ENCODE measurements at places on chromosomes 2 and 18.

DNA sequence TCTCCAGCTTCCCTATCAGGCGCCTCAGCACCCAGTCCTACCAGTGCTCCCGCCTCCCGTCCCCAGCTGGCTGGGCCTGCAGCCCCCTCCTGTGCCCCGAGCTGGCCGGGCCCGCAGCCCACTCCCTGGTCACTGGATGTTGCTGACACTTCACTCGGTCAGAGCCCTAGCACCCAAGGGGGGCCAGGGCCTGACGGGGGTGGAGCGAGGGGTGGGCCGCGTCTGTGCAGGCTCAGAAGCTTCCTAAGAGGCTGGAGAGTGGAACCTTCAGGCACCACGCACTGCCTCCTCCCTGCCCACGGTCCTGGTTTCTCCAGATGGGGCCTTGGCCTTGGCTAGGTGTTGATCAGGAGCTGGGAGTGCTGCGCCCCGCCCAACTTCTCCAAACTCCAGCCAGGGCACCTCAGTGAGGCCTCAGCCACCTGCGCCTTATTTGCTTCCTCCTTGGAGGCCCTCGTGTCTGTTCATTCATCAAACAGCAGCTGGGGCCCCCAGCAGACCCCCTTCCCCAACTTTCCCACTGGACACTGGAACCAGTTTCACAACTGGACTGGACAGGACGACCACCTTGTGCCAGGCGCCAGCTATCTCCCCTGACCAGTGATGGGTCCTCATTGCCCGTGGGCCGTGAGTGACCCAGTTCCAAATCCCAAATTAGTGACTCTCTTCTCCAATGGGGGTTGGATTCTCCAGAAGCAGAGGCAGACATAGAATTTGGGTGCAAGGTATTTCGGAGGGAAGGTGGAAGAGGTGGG lies 16.7 kb downstream of the CAPN10 start:
- no peak for DNase-seq

GRCh38 chr2:221385716-221386115 lies 186.4 kb downstream of the EPHA4 start:
- no peak for DNase-seq

DNA sequence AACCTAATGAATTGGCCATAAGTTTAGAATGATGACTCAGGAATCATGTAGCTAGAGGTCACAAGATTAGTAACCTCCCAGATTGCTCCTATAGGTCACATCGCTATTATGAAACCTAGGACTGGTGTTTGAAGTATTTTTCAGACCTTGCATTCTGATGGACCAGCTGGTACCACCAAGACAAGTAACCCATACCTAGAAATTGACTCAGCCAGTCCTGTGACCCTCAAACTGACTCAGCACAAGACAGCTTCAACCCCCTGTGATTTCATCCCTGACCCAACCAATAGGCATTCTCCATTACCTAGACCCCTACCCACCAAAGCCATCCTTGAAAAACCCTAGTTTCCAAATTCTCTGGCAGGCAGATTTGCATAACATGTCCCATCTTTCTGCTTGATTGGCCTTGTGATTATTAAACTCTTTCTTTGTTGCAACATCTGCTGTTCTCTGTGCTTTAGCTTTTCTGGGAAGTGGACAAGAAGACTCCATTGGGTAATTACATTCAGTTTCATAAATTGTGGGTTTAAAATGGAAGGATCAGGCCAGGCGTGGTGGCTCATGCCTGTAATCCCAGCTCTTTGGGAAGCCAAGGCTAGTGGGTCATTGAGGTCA lies 254.9 kb downstream of the IRS1 start:
- no peak for DNase-seq

DNA sequence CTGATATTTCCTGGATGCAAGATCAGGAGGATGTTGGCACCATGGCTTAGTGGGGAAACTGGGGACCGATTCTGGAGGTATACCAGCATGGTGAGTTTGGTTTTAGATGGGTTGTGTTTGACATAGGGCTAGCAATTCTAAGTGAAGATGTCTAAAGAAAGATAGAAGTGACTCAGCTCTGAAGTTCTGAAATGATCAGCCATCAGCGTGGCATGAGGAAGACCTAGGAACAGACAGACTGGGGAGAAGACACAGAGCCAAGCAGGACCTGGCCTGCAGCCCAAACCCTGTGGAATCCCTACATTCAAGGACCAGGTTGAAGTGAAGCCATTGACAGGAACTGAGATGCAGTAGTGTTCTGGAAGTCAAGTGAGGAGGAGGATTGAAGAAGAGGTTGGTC lies 39.8 kb downstream of the HRH4 start:
- no peak for DNase-seq

GRCh38 chr2:8593243-8593642 lies 88.6 kb upstream of the ID2 start:
- DNase-seq = no peak

GRCh38 chr18:24065906-24066305 lies 51.4 kb downstream of the TTC39C start:
- DNase-seq = no peak

GRCh38 chr2:231883468-231883881 lies 42.7 kb downstream of the NPPC start:
- DNase-seq = no peak

- DNase-seq = peak; percentile 40
These were observed 2.8 kb downstream of the IRS1 start for GRCh38 chr2:226796840-226797288.

DNA sequence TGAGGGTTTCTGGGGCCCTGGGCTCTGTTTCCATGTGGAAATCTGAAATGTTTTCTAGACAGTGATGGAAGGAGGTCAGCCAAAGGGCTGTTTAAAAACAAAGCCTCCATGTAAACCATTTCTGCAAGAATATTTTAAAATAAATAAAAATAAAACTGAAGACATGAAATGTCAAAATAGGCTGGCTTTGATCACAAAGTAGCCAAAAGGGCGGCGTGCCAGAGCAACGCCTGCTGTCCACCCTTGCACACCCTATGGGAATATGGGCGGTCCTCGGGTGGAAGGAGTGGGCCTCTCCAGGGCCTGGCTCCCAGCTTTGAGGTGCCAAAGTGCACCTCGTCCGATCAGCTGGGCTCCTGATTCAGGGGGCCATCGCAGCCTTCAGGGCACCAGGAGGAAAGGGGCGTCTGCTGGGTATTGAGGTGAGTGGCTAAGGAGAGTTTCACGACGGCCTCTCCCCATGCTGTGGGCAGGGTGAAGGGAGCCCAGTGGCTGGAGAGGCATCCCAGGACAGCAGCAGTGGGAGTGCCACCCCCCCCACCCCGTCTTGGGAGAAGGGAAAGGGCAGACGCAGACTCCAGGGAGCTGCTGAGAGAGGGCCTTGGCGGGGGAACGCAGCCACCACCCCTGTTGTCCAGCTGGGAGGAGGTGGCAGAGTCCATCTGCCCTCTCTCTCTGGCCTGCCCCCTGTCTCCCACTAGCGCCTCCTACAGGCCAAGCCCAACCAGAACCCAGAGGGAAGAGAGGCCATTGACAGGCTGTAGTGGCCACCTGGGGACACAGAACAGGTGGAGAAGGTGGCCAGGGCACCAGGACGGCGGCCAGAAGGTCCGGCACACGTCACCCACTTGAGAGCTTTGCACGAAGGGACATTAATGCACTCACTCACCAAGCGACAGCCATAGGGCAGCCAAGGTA lies 5.7 kb upstream of the ERFE start:
- no peak for DNase-seq

- DNase-seq = no peak
These were observed 43.8 kb downstream of the CDH19 start for GRCh38 chr18:66560094-66560493.

GRCh38 chr18:73983496-73983895 lies 164.1 kb downstream of the FBXO15 start:
- DNase-seq = no peak

DNA sequence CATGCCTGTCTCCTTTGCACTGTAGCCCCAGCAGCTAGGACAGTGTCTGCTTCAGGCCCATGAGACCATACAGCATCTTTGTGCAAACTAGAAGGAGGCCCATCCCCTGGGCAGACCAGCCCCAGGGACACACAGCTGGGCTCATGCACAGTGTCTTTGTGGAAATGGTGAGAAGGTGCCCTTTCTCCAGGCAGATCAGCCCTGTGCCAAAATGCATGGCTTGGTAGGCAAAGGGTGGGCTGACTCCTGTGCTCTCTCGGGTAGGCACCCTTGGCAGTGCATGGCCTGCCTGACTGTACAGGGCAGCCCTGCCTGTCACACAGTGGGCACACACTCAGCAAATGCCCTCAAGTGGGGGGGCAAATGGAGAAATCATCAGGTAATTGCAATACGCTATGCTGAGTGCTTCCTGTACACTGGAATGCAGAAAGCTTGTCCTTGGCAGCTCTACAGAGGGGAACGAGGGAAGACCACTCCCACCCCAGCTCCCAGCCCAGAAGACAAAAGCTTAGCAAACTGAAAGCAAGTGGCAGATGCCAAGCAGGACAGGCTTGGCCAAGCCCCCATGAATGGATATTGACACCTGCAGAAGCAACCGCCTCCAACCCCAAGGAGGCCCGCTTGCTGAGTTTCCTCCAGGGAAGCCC lies 21.6 kb downstream of the TNS1 start:
- no peak for DNase-seq

- DNase-seq = no peak
These were observed 69.2 kb downstream of the MARCHF4 start for GRCh38 chr2:216302981-216303676.

DNA sequence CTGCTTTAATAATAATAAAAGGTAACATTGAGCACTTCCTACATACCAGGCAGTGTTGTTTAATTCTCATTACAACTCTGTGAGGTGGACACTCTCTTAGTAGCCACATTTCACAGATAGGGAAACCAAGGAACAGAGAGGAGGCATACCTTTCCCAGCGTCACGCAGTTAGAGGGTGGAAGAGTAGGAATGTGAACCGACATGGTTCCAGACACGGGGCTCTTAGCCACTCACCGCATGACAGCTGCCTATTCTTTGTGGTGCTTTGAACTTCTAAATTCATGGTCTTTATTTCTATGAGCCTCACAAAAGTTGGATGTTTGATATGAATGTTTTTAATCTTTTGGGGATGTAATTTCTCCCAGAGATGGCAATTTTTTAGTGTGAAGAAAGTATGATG lies 76.0 kb downstream of the OSBPL6 start:
- DNase-seq = no peak

GRCh38 chr2:54429054-54429453 lies 27.1 kb upstream of the SPTBN1 start:
- no peak for DNase-seq

- no peak for DNase-seq
These were observed 13.3 kb downstream of the NEU4 start for GRCh38 chr2:241822264-241822623.

- DNase-seq = peak; percentile 17
These were observed 10.7 kb downstream of the BABAM2 start for GRCh38 chr2:27901234-27901633.

DNA sequence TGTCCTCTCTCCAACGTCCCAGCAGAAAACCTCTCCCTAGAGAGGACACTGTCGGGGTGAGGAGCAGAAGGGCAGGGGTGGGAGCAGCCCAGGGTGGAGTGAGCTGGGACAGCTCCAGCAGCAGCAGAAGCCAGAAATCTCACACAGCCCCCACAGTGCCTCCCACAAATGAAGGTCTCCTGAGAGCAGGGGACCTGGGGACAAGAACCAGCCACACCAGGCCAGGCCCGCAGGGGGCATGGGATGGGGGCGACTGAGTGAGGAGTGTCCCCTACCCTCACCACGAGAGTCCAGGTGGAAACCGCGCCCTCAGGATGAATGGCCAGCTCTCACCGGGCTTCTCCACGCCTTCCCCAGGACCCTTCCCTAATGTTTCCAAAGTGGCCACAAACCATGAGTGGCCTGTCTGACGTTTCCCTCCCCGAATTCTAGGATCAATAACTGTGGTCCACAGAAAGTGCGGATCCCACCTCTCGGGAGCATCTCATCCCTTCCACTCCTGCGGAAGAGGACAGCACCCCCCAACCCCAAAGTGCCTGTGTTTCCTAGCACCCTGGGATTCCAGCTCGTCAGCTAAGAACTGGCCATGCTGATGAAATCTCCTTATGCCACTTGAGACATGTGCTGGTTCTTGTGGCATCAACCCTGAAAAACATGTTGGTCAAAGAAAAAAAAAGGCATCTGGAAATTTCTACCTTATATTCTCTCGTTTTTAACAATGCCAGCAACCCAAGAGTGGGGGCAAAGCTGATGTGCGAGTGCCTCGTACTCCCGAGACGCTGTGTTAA lies 121.1 kb downstream of the HDAC4 start:
- DNase-seq = no peak

GRCh38 chr2:96247896-96248295 lies 17.9 kb downstream of the TMEM127 start:
- DNase-seq = no peak

DNA sequence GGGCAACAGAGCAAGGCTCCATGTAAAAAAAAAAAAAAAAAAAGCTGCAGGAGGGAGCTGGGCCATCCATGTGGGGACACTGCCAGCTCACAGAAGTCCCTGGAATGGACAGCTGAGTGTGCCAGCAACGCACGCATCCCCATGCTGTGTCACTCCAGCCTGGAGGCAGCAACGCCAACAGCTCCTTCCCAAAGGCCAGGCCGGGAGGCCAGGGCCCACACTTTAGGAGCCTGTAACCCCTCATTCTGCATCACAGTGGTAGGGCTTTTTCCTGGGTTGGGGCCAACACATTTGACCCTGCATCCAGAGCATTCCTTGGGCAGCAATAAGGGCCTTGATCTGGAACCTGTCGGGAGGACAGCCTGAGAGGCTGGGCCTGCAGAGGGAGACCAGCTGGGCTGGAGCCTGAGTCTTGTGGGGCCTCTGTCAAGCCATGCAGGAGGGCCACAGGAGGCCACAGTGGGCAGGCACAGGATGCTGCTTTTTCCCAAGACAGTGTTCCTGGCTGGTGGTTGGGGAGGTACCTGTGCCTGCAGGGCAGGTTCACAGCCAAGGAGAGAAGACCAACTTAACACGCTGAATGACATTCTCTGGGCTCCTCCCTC lies 16.8 kb upstream of the KCNK3 start:
- DNase-seq = no peak

DNA sequence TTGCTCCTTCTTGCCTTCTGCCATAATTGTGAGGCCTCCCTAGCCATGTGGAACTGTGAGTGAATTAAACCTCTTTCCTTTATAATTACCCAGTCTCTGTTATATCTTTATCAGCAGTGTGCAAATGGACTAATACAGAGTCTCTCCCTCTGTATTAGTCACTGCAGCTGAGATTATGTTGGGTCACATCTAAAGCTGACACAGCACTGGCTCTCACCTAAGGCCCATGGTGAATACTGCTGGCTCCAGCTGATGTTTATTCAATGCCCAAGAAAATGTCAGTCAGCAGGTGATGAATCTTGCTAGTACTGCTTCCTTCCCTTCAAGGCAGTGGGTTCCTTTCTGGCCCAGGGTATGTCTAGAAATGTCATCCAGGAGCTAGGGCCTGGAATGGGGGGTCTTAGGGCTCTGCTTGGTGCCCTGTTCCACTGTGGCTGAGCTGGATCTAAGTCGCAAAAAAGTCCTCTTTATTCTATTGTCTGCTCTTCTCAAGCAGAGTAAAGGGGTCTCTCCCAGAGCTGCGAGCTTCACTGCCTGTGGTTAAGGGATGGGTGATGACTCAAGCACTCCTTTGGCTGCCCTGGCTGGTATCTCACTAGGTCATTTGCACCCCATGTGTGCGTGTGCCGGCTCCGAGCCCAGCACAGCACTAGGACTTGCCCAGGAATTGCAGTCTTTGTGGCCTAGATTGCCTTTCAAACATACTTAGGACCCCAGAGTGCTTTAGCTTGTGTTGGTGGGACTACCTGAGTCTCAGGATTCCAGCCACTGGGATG lies 29.9 kb downstream of the PPP1R1C start:
- DNase-seq = no peak

- DNase-seq = no peak
These were observed 961.3 kb upstream of the CELF4 start for GRCh38 chr18:38526922-38527321.

Data from SIG-M5 (cell line).